ENCODE measurements at places on chromosomes 13 and 19.

GRCh38 chr13:109883181-109884180 lies 97.1 kb upstream of the IRS2 start:
- DNase-seq = no peak

DNA sequence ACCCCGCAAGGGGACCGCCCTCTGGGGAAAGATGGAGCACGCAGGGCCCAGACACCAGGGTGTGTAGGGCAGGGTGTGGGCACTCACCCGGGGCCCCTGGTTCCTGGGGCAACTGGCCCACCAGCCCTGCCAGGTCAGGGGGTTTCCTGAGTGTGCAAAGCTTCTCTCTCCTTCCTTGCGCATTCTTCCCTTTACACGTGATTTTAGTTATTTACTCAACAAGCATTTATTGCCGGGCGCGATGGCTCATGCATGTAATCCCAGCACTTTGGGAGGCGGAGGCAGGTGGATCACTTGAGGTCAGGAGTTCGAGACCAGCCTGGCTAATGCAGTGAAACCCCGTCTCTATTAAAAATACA lies 20.4 kb downstream of the PRR36 start:
- DNase-seq = no peak

- DNase-seq = no peak
These were observed 113.5 kb downstream of the COL4A1 start for GRCh38 chr13:110193491-110193890.

- no peak for DNase-seq
These were observed 36.2 kb downstream of the CLDN10 start for GRCh38 chr13:95588721-95589120.

GRCh38 chr19:34274827-34275625 lies 20.7 kb downstream of the GARRE1 start:
- no peak for DNase-seq

- DNase-seq = no peak
These were observed 7.2 kb downstream of the GSK3A start for GRCh38 chr19:42235181-42235580.

Data from brain (organoid and tissue), 16 donors.